Nasal cavity respiratory epithelium epithelial cell of viscerocranial mucosa (primary cell): ENCODE measurements at places on chromosomes 13 and 19. TPM values are rescaled to one million over a fixed set of nuclear protein-coding genes. Genes with fewer than 3 reads are reported as not detected.

APOE gene
- 27.3 and 227 TPM in 2 replicates for total RNA-seq

ZNF563 gene
- 3.8 and 5.1 TPM in 2 replicates for total RNA-seq

ITGBL1 gene
- total RNA-seq = 0.28 and 1.0 TPM in 2 replicates

WDR87 gene
- not detected in 2 replicates for total RNA-seq

MAP4K1 gene
- total RNA-seq = 0.14 TPM in 1 of 2 replicates, not detected in the other

CLDN10 gene
- 4.2 TPM in 1 of 2 replicates, not detected in the other for total RNA-seq

EPS8L1 gene
- 96.7 and 104 TPM in 2 replicates for total RNA-seq

ATP1A3 gene
- under 0.01 and 0.14 TPM in 2 replicates for total RNA-seq

RXFP2 gene
- not detected in 2 replicates for total RNA-seq

RETN gene
- not detected in 2 replicates for total RNA-seq

WDR88 gene
- not detected in 2 replicates for total RNA-seq

ALOX5AP gene
- total RNA-seq = 0.34 and 0.85 TPM in 2 replicates

PAN3 gene
- 18.8 and 27.8 TPM in 2 replicates for total RNA-seq

BRME1 gene
- 0.68 and 1.8 TPM in 2 replicates for total RNA-seq
